ENCODE measurements at places on chromosomes 5 and 9.
A peak's percentile ranks its signal among the peaks of the same experiment; 100 is the strongest.

GRCh38 chr9:100397529-100398266, 29.2 kb upstream of the MSANTD3 start:
- DNase-seq, result no peak

GRCh38 chr9:136799079-136799853, 3.1 kb downstream of the CCDC183 start:
- no peak for DNase-seq

GRCh38 chr5:73726606-73727231, 100.7 kb downstream of the ARHGEF28 start:
- no peak for DNase-seq

- no peak for DNase-seq
Measured at GRCh38 chr5:159489779-159490178, 159.5 kb upstream of the IL12B start.

- DNase-seq, result no peak
Measured at GRCh38 chr5:33238826-33239695, 201.7 kb upstream of the TARS1 start.

DNA sequence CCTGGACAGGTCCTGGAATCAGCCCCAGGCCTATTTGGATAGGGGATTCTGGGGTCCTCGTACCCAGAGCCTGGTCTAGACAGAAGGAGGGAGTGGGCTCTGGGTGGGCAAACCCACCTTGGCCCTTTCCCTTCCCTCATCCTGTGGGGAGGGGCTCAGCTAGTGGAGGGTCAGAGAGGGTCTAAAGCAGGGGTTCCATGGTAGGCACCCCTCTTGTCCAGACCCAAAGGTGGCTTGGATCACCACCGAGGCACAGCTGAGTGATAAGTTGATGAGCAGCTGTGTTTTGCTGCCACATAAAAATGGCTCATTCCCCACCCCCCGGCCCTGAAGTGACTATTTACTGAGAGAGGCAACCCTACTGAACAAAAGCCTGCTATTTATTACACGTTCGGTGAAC, 53.8 kb upstream of the KCNMB1 start:
- DNase-seq, result no peak

GRCh38 chr5:135173662-135174290, 139.7 kb upstream of the PITX1 start:
- DNase-seq, result no peak

DNA sequence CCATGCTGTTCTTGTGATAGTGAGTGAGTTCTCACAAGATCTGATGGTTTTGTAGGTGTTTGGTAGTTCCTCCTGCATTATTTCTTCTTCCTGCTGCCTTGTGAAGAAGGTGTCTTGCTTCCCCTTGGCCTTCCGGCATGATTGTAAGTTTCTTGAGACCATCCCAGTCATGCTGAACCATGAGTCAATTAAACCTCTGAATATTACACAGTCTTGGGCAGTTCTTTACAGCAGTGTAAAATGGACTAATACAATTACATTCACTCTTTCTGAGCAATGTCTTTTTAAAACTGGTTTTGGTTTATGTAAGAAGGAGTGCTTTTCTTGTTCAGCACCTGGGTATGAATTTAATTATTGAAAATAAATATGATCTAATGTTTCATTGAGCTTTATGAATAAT, 50.7 kb upstream of the ARRDC3 start:
- DNase-seq, result no peak

GRCh38 chr5:113255105-113255504, 179.7 kb downstream of the TSSK1B start:
- DNase-seq, result peak; percentile 38

DNA sequence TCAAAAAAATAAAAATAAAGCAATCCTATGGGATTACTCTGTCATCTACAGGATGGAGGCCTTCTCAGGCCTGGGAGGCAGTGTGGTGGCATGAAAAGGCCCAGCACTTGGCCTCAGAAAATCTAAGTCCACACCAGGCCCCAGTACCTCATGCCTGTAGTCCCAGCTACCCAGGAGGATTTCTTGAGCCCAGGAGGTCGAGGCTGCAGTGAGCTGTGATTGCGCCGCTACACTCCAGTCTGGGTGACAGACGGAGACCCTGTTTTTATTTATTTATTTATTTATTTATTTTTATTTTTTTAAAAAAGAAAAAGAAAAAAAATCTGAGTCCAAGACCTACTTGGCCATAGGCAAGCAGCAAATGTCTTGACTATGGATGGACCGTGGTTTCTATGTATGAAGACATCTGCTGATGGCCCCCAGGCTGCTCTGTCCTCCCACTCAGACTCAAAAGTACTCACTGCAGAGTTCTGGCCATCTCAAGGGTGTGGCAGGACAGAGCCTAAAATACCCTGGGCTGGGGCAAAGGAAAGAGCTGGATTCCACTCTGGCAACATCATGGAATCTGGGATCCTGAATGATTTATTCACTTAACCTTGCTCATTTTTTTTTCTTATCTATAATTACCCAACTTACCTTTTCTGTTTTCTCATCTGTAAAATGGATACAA, 55.0 kb downstream of the ARHGEF37 start:
- DNase-seq, result no peak

DNA sequence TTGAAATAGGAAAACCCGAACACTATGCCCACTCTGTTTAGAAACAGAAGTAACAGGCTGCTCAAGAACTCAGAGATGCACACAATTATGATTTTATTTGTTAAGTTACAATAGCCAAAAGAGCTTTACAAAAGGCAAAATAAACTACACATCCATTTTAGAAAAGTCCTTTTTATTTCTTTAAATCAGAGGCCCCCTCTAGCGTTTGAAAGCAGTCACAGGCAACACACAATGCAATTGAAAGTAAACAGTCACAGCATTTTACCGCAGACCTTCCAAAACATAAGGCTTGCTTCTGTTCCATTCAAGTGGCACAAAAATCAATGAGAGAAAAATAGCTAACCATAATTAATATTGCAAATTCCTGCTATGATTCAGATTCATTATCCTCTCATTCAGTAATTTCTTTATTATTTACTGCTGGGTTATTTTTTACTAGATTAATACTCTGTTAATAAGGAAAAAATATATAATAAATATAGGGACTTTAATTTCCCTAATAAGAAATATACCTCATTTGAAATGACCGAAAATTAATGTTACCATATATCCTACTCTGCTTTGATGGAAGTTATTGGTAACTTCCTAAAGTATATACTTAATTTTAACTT, 78.3 kb downstream of the CEP120 start:
- peak; percentile 84 for DNase-seq

GRCh38 chr9:114905170-114905940, 25.0 kb downstream of the TNFSF8 start:
- no peak for DNase-seq

DNA sequence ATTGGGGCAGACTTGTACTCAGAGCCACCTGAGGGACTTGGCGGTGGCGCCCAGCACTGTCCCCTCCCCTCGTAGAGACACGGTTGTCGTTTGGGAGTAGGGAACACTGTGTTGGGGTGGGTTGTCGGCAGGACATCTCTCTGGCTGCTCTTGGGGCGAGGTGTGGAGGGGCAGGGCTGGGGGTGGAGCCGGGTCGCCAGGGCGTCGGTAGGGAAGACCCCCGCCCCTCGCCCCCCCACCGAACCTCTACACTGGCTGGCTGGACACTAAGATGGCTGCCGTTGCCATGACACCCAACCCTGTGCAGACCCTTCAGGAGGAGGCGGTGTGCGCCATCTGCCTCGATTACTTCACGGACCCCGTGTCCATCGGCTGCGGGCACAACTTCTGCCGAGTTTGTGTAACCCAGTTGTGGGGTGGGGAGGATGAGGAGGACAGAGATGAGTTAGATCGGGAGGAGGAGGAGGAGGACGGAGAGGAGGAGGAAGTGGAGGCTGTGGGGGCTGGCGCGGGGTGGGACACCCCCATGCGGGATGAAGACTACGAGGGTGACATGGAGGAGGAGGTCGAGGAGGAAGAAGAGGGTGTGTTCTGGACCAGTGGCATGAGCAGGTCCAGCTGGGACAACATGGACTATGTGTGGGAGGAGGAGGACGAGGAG, 778 bp downstream of the TRIM41 start:
- DNase-seq, result peak; percentile 70

DNA sequence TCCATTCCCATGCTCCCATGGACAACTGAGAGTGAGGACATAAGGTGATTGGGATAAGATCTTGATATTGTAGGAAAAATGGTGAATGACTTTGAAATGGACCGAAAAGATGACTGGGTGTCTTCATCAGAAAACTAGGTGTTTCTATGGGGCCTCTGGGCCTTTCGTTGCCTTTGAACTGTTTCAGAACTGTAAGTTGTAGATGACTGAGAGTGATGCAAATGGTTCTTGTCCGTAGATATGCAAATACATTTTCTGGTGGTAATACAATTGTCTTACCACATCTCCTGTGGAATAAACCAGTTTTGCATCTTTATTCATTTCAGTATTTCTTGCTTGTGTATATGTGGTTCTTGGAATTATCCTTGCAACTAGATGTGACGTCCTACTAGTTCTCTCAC, 16.0 kb upstream of the TEX48 start:
- no peak for DNase-seq

GRCh38 chr5:156570615-156571014, 243.7 kb downstream of the SGCD start:
- no peak for DNase-seq

DNA sequence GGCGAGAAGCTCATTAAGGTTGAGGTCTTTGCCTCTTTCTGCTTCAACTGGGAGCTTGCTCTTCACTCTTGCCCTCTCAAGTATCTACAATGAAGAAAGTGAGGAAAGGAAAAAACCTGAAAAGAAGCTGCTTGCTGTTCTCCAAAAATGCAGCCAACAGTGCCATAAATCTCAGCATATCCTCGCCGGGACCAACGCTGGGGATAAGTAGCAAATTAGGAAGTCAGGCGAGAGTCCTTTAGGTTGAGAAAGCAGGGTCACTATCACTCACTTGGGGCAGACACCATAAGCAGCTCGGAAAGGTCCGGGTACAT, 399 bp downstream of the NUP155 start:
- no peak for DNase-seq

GRCh38 chr9:120475341-120475740, 104.6 kb downstream of the CDK5RAP2 start:
- DNase-seq, result peak; percentile 87

DNA sequence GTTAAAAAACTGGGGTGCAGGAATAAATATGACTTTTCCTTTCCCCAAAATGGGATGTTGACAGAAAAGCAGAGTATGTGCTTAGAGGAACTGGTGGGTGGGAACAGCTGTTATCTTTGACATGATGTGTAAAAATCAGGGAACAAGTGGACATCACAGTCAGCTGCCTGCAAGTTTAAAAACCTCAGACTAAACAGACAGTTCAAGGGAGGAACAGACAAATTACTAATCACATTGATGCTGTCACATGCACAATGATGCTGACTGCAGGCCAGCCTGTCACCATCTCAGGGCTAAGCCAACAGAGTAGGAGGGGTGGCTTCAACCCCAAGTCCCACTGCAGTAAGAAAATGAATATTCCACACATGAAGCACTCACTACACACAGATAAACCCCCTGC, 38.2 kb upstream of the UBAP2 start:
- DNase-seq, result no peak

- no peak for DNase-seq
Measured at GRCh38 chr5:67202828-67203227, 6.2 kb upstream of the CD180 start.

- peak; percentile 65 for DNase-seq
Measured at GRCh38 chr5:145925803-145926202, 10.6 kb upstream of the SH3RF2 start.

GRCh38 chr5:32753765-32754164, 42.6 kb downstream of the NPR3 start:
- DNase-seq, result peak; percentile 47

GRCh38 chr5:73143716-73144115, 23.3 kb downstream of the TMEM171 start:
- no peak for DNase-seq

DNA sequence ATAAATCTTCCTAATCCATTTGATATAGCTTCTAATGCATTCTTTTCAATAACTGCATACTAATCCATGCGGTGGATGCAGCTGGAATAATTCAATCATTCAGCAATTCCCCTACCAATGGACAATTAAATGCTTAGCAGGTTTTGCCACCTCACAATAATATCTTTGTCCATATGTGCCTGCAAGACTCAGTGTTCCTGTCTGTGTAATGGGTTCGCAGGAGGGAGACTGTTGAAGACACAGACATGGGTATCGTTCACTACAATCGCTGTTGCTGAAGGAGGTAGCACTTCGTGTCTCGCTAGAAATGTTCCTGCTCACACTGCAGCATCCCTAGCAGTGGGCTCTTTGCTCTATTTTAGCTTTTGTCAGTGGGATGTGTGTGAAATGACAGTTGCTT, 214.4 kb downstream of the MED10 start:
- DNase-seq, result no peak

GRCh38 chr5:98846520-98846919, 73.1 kb downstream of the RGMB start:
- no peak for DNase-seq

- no peak for DNase-seq
Measured at GRCh38 chr5:156947925-156948324, 15.1 kb downstream of the TIMD4 start.

GRCh38 chr9:100486479-100487176, 13.7 kb downstream of the TMEFF1 start:
- DNase-seq, result no peak

DNA sequence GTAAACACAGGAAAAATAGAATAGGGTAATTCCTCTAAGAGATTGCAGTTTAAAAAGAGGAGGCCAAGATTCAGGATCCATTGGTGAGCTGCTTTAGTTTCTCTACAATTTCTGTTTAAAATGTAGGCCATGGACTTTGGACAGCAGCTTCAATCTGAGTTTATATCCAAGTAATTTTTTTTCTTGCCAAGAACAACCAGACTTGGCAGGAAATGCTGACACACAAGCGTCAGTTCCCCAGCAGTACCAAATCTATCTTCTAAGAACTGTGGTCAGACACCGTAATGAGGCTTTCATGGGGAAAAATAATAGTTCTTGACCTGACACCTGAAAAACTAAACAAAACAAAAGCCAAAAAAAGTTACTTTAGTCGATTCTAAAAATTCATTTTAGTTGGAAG, 528.8 kb downstream of the CSNK1G3 start:
- DNase-seq, result no peak

DNA sequence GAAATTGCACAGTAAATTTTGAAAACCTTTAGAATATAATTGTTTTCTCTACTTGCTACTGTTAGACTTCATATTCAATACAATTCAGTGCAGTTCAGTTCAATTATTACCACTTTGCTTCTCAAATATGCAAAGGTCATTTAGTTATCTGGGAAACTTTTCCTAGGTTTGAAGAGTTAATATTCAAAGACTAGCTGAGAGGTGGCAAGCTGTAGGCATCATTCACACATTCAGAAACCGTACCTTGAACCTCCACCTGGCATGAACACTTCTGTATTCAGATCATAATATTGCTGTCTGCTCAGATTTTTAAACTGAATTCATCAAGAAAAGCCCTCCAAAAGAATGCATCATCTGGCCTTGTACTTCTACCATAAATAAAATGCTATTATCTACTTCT, 162.1 kb upstream of the PCSK5 start:
- no peak for DNase-seq

GRCh38 chr5:32613050-32613672, 27.8 kb downstream of the SUB1 start:
- DNase-seq, result peak; percentile 92
